Esophagus squamous epithelium (tissue), 5 donors: ENCODE measurements at places on chromosomes 6 and 20. TPM values are rescaled to one million over a fixed set of nuclear protein-coding genes. Genes with fewer than 3 reads are reported as not detected.

- H3K27me3 ChIP-seq: no peaks in the 10 kb centered on the region
- H3K36me3 ChIP-seq: no peaks in the 10 kb centered on the region
- H3K4me3 ChIP-seq: no peak overlapping the region
- no peaks in the 10 kb centered on the region for H3K4me1 ChIP-seq
Measured at GRCh38 chr20:20734475-20734948, 22.1 kb upstream of the RALGAPA2 start.

DNA sequence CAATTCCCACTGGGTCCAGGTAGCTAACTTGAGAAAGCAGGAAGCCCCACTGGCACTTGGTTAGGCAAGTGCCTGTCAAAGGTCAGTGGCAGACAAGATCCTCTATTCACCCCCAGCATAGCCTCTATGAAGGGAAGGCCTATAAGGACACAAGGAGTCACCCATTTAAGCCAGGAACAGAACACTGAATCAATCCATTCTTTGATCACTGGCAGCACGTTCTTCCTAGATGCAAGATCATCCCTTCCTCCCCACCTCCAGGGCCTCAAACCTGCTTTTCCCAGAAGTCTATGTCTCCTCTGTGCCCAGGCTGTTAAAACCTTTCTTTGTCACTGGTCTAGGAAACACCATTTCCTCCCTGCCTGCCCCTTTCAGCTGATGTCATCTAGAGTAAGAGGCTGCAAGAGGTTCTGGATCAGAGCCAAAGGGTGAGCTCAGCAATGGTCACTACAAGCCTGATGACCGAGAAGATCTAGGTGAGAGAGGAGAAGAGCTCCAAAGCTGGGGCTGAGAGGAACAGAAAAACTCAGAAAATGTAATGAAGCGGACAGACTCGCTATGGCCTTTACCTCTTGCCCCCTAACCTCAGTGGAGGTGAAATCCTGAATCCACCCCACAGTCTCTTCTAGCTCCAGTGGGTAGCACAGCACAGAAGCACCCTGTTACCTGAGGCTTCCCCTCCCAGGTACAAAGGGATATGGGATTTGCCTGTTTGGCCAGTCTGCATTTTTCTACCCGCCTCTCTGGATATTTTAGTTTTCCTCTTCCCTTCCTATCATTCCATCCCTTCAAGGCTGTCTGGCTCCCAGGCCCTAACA, 1.8 kb downstream of the GTPBP2 start:
- peaks cover 39% of the 10 kb centered on the region for H3K4me1 ChIP-seq
- H3K27ac ChIP-seq: peak overlapping the region; percentile 98
- no peaks in the 10 kb centered on the region for H3K27me3 ChIP-seq

DNA sequence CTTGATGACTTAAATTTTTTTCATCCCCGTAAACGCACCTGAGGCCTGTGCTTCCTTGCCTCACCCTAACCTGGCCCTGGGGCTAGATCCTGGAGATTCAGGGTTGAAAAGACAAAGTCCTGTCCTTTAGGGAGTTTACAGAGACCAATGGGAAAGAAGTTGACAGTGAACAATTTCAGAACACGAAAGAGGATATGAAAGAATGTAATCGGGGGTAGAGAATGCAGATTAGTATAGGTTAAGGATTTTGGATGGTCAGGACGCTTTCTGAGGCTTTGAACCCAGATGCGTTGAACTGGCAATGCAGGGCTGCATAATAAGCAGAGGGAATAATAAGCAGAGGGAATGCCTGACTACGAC, 1.7 kb upstream of the FBXO5 start:
- H3K36me3 ChIP-seq: peaks cover 2% of the 10 kb centered on the region
- H3K4me3 ChIP-seq: peak overlapping the region; percentile 69
- H3K27ac ChIP-seq: peak overlapping the region; percentile 94
- no peak for DNase-seq

The ADGRF5 gene
- 1.1 TPM for total RNA-seq

GRCh38 chr6:91482498-91482897, 895.6 kb upstream of the MAP3K7 start:
- no peaks in the 10 kb centered on the region for H3K27me3 ChIP-seq
- no peak for DNase-seq
- no peak overlapping the region for H3K27ac ChIP-seq
- H3K4me1 ChIP-seq: no peaks in the 10 kb centered on the region

DNA sequence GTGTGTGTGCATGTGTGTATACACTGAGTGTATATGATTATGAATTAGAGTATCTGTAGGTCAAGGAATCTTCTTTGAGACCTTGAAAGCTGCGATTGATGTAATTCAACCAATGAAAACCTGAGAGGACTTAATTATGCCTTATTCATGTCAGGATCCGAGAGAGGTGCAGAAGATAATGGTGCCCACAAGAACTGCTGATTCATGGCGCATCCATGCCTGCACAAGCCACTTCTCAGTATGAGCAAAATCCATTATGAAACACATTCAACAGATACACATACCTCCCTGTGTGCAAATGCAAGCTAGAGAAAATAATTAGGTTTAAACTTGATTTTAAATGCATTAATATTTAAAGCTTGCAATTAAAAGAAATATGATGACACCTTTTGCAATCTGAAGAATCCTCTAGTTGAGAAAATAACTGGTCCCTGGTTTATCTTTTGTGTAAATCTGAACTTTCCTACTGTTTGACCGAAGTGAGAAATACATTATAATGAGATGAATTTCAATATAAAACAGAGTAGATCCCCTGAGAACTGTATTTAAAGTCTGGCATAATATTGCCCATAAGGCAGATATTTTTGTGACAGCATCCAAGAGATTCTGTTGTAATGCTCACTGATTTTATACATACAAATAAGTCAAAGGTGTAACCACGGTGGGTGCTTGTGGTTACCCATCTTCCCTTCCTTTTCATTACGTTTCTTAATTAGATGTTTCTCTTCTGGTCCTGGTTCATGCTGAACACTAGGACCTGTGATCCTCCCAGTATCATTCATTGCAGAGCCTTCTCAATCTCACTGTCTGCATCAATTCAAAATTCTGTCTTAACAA, 45.6 kb downstream of the LY86 start:
- no peaks in the 10 kb centered on the region for H3K4me1 ChIP-seq
- DNase-seq: no peak
- no peak overlapping the region for H3K27ac ChIP-seq
- no peaks in the 10 kb centered on the region for H3K27me3 ChIP-seq
- H3K36me3 ChIP-seq: no peaks in the 10 kb centered on the region

GRCh38 chr6:154509421-154510143, 903 bp downstream of the CNKSR3 start:
- H3K27me3 ChIP-seq: no peaks in the 10 kb centered on the region
- DNase-seq: no peak
- H3K36me3 ChIP-seq: no peaks in the 10 kb centered on the region
- peak overlapping the region; percentile 85 for H3K4me3 ChIP-seq
- peaks cover 20% of the 10 kb centered on the region for H3K4me1 ChIP-seq

- no peak overlapping the region for H3K27ac ChIP-seq
- no peak overlapping the region for H3K4me3 ChIP-seq
- DNase-seq: no peak
Measured at GRCh38 chr20:22836877-22837276, 198.2 kb upstream of the SSTR4 start.

The MUC22 gene
- 10.1 TPM for total RNA-seq

DNA sequence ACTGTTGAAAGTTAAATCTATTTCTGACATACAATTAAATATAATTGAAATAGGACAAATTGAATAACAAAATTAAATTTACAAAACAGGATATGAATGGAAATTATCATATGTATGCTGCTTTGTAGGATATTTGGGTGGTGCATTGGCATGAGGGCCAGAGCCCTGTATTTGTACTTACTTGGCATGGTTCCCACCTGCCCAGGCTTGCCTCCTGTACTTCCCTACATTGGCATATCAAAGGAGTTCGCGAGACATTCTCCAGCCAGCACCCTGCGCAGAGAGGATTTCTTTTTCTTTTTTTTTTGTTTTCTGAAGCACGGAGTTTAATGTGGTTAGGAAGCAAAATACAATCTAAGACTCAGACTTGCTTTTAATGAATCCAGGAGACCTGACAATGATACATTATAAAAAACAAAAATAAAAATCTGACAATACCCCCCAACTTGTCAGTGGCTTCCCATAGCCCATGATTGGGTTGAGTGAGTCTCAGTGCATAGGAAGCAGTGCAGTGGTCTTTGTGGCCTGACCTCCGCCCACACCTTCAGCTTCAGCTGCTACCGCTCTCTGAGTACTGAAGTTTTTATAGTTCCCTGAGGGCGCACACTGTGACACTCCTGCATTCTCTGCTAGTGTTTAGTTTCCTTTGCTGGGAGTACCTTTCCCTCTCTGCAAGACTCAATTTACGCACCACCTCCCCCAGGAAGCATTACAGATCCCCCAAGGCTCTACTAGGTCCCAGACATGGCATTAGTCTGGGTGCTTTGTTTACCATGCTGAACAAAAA, 440.8 kb downstream of the UTRN start:
- H3K36me3 ChIP-seq: no peaks in the 10 kb centered on the region
- no peaks in the 10 kb centered on the region for H3K27me3 ChIP-seq
- no peak for DNase-seq

The ENPP5 gene
- 0.94 TPM for total RNA-seq

GRCh38 chr20:7387638-7388193, 552.5 kb downstream of the HAO1 start:
- no peaks in the 10 kb centered on the region for H3K36me3 ChIP-seq
- DNase-seq: no peak
- H3K27ac ChIP-seq: no peak overlapping the region
- H3K27me3 ChIP-seq: no peaks in the 10 kb centered on the region
- no peaks in the 10 kb centered on the region for H3K4me1 ChIP-seq

GRCh38 chr20:15487682-15488081, 1085.6 kb downstream of the KIF16B start:
- H3K36me3 ChIP-seq: no peaks in the 10 kb centered on the region
- H3K4me3 ChIP-seq: no peak overlapping the region
- DNase-seq: no peak

The ADGRB3 gene
- 0.47 TPM for total RNA-seq

GRCh38 chr20:41748756-41749582, 130.8 kb upstream of the CHD6 start:
- no peak overlapping the region for H3K4me3 ChIP-seq
- no peak for DNase-seq
- no peaks in the 10 kb centered on the region for H3K36me3 ChIP-seq
- H3K4me1 ChIP-seq: no peaks in the 10 kb centered on the region
- no peak overlapping the region for H3K27ac ChIP-seq

DNA sequence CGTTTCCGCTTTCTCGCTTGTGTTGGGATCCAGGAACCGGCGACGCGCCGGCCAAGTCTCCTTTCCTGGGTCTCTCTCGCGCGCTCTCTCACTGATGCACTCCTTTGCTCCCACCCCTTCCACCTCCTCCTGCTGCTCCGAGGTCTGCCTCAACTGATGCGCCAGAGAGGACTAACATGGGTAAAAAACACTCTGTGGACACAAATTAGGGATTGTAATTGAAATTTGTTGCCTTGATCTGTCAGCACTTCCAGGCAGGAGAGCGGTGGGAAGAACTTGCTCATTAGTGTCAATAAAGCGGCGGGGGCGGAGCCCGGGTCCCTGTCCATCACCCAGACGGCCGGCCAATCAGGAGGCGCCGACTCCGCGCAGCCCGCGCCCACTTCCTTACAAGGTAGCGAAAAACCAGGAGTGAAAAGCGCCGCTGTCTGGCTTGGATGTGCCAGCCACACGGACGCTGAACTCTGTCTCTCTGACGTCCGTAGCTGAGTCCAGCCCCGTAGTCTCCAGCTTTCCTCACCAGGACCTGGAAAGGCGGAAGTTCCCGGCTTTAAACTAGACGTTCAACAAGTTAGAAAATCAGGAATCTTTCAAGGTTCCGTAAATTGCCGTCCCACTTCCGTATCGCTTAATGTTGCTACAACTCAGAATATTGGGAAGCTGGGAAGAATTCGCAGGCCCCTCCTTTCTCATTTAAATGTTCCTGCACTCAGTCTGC, at the start of gene TBX18:
TSS of gene TBX18 (minus strand) at position 267 of the 718 bp plus-strand sequence. CDS start 417 bp downstream, outside the sequence.
- H3K4me3 ChIP-seq: peak within 1 kb of the TSS; percentile 68
- H3K27ac ChIP-seq: peak within 1 kb of the TSS; percentile 93
- H3K4me1 ChIP-seq: no peaks in the 10 kb centered on the region
- DNase-seq: peak; percentile 17
- H3K36me3 ChIP-seq: no peaks in the 10 kb centered on the region
- H3K27me3 ChIP-seq: peaks cover 99% of the 10 kb centered on the region

The PACRG gene
- not detected for total RNA-seq

DNA sequence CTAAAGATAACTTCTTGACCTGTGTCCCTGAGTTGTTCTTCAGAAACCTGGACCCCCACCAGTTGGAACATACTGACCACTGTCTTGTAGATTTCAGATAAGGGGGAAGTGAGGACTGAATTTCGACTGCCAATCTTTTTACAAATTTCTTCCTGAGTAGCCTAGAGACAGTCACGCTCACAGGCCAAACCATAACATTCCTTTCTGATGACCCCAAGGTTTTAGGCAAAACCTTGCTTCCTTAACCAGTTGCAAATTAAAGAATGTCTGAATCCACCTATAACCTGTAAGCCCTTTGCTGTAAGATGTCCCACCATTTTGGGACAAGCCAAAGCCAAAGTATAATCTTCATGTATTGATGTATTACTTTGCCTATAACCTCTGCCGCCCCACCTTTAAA, 306.9 kb downstream of the LRFN2 start:
- no peak overlapping the region for H3K4me3 ChIP-seq
- no peaks in the 10 kb centered on the region for H3K4me1 ChIP-seq
- H3K27me3 ChIP-seq: no peaks in the 10 kb centered on the region
- no peaks in the 10 kb centered on the region for H3K36me3 ChIP-seq
- no peak overlapping the region for H3K27ac ChIP-seq
- DNase-seq: no peak

DNA sequence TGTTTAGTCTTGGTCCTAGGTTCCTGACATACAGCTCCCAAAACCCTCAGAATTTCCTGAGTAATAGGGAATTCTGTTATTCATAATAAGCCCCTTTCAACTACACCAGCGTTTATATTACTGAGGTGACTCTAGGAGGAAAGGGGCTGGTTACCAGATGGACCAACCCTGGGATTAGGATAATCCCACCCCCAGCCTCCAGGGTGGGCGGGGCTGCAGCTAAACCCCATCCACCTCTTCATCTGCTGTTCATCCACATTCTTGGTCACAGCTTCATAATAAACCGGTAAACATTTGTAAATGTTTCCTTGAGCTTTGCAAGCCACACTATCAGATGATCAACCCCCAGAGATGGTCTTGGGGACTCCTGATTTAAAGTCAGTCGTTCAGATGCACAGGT, 38.3 kb downstream of the NINL start:
- H3K27me3 ChIP-seq: no peaks in the 10 kb centered on the region
- H3K36me3 ChIP-seq: no peaks in the 10 kb centered on the region
- no peak overlapping the region for H3K27ac ChIP-seq
- H3K4me1 ChIP-seq: peaks cover 86% of the 10 kb centered on the region

DNA sequence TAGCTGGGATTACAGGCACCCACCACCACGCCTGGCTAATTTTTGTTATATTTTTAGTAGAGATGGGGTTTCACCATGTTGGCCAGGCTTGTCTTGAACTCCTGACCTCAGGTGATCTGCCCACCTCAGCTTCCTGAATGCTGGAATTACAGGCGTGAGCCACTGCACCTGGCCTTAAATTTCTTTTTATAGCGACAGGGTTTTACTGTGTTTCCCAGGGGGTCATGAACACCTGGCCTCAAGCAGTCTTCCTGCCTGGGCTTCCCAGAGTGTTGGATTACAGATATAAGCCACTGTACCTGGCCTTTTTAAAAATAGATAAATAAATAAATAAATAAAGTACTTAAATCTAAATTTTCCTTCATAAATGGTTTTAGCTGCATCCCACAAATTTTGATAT, 57.5 kb downstream of the LIN28B start:
- no peaks in the 10 kb centered on the region for H3K4me1 ChIP-seq
- no peaks in the 10 kb centered on the region for H3K36me3 ChIP-seq
- no peak overlapping the region for H3K27ac ChIP-seq
- H3K4me3 ChIP-seq: no peak overlapping the region
- no peak for DNase-seq

The C20orf202 gene
- total RNA-seq: 1.1 TPM

GRCh38 chr6:167396659-167397490, 72.0 kb downstream of the TTLL2 start:
- no peak for DNase-seq
- H3K27ac ChIP-seq: no peak overlapping the region
- H3K27me3 ChIP-seq: peaks cover 8% of the 10 kb centered on the region
- no peak overlapping the region for H3K4me3 ChIP-seq
- H3K4me1 ChIP-seq: no peaks in the 10 kb centered on the region

The CPXM1 gene
- 0.15 TPM for total RNA-seq
